ENCODE measurements at places on chromosomes 1 and 21.

DNA sequence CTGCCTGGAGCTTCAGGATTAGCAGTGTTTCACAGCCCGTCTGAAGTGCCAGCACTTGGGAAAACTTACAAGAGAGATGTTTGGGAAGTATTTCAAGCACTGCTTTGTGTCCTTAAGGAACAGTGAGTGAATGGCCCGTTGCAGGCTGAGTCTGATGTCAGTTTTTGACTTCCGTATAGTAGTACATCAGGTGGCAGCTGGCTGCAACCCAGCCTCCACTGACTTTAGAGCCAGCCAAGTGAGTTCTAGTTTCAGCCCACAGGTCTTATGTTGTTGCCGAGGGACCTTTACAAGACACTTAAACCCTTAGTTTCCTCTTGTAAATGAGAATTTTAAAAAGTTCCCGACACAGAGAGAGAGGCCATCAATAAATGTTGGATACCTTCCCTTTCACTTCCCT is 35.0 kb downstream of the UCK2 start:
- H3K4me3 ChIP-seq, result no peak overlapping the region
- no peak overlapping the region for H3K27ac ChIP-seq
- DNase-seq, result no peak

DNA sequence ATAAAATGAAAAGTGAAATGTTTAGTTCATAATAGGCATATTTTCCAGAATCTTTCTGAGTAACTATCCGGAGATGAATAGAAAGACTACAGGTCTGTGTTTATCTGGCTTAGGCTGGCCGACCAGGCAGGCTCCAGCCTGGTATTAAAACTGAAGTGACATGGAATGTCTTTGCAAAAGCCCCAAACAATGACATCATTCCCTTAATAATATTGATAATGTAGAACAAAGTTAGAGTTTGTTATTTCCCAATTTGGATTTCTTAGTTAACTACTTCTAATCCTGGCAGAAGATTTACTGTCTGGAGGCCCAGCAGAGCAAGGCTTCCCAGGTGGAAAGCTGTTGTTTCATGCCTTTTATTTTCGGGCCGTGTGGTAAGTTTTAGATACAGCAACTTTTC is 207.7 kb downstream of the GREM2 start:
- peaks cover 47% of the 10 kb centered on the region for H3K4me1 ChIP-seq
- peak overlapping the region; percentile 36 for H3K27ac ChIP-seq
- peak; percentile 43 for DNase-seq
- H3K4me3 ChIP-seq, result no peak overlapping the region

DNA sequence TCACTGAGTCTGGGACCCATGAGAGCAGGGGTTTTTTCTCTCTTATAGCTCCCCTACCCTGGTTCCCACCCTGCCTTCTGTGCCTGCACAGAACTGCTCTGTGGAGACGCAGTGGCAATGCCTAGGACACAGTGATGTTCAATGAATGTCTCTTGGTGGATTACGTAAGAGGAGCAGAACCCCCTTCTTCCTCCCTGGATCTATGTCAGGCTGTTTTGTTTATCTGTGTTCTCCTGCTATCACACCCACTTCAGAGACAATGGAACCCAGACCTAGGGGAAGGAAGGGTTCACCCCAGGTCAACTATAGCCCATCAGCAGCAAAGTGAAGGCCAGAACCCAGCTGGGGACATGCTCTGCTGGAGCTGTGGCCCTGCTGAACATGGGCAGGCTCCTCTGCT is 2.0 kb downstream of the HPCAL4 start:
- no peaks in the 10 kb centered on the region for H3K4me1 ChIP-seq
- H3K36me3 ChIP-seq, result no peaks in the 10 kb centered on the region
- no peak overlapping the region for H3K27ac ChIP-seq
- no peak for DNase-seq
- peaks cover 89% of the 10 kb centered on the region for H3K27me3 ChIP-seq

DNA sequence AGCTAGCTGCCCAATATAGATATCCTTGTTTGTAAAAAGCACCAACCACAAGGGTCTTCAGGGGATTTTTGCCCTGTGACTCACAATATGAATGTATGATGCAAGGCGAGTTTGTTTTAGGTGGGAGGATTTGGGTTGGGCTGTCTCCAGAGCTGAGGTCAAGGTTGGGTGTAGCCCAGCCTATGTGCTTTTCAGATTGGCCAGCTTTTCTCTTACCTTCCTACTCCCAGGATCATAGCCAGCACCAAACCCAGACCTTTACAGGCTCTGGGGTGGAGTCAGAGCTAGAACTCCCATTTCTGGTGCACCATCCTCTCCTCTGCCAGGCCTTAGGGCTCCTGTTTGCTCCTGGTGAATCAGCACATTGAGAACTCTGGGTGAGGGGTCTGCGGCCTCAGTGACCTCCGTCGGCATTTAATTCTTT is 55.6 kb upstream of the GCLM start:
- peak; percentile 58 for DNase-seq
- no peaks in the 10 kb centered on the region for H3K36me3 ChIP-seq
- peaks cover 33% of the 10 kb centered on the region for H3K4me1 ChIP-seq

GRCh38 chr1:87007323-87007722 is 92.9 kb downstream of the HS2ST1 start:
- no peaks in the 10 kb centered on the region for H3K4me1 ChIP-seq
- H3K36me3 ChIP-seq, result no peaks in the 10 kb centered on the region
- no peak overlapping the region for H3K27ac ChIP-seq
- no peaks in the 10 kb centered on the region for H3K27me3 ChIP-seq
- H3K4me3 ChIP-seq, result no peak overlapping the region

GRCh38 chr1:201468501-201468843 is 516 bp downstream of the PHLDA3 start:
- peak overlapping the region; percentile 77 for H3K27ac ChIP-seq
- DNase-seq, result peak; percentile 66
- H3K4me1 ChIP-seq, result peaks cover 14% of the 10 kb centered on the region
- H3K36me3 ChIP-seq, result peaks cover 22% of the 10 kb centered on the region
- peak overlapping the region; percentile 100 for H3K4me3 ChIP-seq
- no peaks in the 10 kb centered on the region for H3K27me3 ChIP-seq

- H3K27me3 ChIP-seq, result no peaks in the 10 kb centered on the region
- peak overlapping the region; percentile 56 for H3K27ac ChIP-seq
- H3K4me3 ChIP-seq, result 0 out of 2 replicates have a peak overlapping the region, but pooled peaks have one; percentile 5
Measured at GRCh38 chr1:199122532-199123311, 483.9 kb downstream of the PTPRC start.

- H3K4me1 ChIP-seq, result peaks cover 6% of the 10 kb centered on the region
- peak overlapping the region; percentile 87 for H3K27ac ChIP-seq
- no peaks in the 10 kb centered on the region for H3K27me3 ChIP-seq
- peak overlapping the region; percentile 93 for H3K4me3 ChIP-seq
- H3K36me3 ChIP-seq, result no peaks in the 10 kb centered on the region
- no peak for DNase-seq
Measured at GRCh38 chr1:150234309-150234565, 1.7 kb downstream of the ANP32E start.

DNA sequence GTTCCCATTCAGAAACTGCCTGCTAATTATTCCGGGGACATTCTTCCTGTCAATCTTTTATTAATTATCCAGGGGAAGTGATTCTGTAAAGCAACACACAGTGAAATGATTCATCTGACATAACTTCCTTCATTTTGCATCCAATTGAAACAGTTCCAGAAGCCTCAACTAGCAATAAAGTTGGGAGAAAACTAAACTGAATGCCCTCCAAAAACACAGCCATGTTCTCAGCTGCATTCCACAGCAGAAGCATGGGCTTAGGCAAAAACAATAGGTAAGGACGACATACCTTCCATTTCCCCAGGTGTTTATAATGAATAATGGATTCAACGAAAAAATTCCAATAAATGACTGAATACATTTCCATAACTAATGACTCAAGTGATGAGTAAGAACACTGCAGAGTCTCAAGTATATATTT is 36.9 kb upstream of the TARBP1 start:
- peak overlapping the region; percentile 75 for H3K27ac ChIP-seq
- DNase-seq, result peak; percentile 82
- no peaks in the 10 kb centered on the region for H3K27me3 ChIP-seq
- H3K4me3 ChIP-seq, result no peak overlapping the region

GRCh38 chr1:189434461-189434860 is 1043.2 kb downstream of the BRINP3 start:
- no peak overlapping the region for H3K27ac ChIP-seq
- no peak for DNase-seq
- no peaks in the 10 kb centered on the region for H3K4me1 ChIP-seq
- no peaks in the 10 kb centered on the region for H3K36me3 ChIP-seq
- no peak overlapping the region for H3K4me3 ChIP-seq

GRCh38 chr1:220031287-220031686 is 15.0 kb downstream of the EPRS1 start:
- H3K27ac ChIP-seq, result no peak overlapping the region
- H3K4me1 ChIP-seq, result no peaks in the 10 kb centered on the region
- no peak overlapping the region for H3K4me3 ChIP-seq
- no peak for DNase-seq
- peaks cover 80% of the 10 kb centered on the region for H3K36me3 ChIP-seq

- DNase-seq, result peak; percentile 15
- no peak overlapping the region for H3K27ac ChIP-seq
- H3K27me3 ChIP-seq, result no peaks in the 10 kb centered on the region
- H3K4me1 ChIP-seq, result peaks cover 22% of the 10 kb centered on the region
- no peak overlapping the region for H3K4me3 ChIP-seq
Measured at GRCh38 chr1:203148127-203148526, 20.6 kb downstream of the ADORA1 start.

- peaks cover 24% of the 10 kb centered on the region for H3K4me1 ChIP-seq
- H3K27me3 ChIP-seq, result no peaks in the 10 kb centered on the region
- H3K36me3 ChIP-seq, result no peaks in the 10 kb centered on the region
- H3K4me3 ChIP-seq, result no peak overlapping the region
- peak; percentile 38 for DNase-seq
Measured at GRCh38 chr1:102861247-102861646, 247.1 kb downstream of the COL11A1 start.

DNA sequence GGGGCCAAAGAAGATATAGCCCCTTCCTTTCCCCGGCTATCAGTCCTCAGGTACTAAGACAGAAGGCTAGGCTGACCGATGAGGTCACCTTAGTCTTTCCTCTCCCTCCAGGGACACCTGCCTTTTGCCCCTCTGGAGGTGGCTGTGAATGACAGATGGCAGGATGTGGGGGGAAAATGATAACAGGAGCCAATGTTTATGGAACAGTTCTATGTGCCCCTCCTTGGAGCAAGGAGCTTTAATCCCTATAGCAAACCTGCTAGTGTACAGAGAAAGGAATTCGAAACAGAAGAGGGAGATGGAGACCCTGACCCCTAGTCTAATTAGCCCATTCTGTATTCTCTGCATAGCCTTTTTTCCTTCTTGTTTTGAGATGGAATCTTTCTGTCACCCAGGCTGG is 28.1 kb downstream of the SERINC2 start:
- H3K4me3 ChIP-seq, result no peak overlapping the region
- DNase-seq, result no peak
- no peaks in the 10 kb centered on the region for H3K36me3 ChIP-seq
- no peaks in the 10 kb centered on the region for H3K4me1 ChIP-seq

DNA sequence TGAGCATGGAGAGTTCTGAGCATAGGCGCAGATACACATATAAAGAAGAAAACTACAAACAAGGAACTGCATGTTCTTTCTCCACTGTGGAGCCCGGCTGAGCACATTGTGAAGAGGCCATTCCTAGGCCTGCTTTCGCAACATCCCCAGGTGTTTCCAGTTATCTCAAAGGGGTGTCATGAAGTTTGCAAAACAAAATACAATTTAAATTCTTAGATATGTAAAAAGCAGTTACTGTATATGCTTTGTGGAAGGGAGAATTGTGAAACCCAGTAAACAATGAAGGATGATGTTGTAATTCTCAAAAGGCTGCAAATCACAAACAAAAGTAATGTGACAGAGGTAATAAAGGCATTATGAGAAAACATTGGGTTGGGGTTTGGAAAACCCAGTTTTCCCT is 98.6 kb upstream of the ZNF644 start:
- no peak overlapping the region for H3K27ac ChIP-seq
- no peaks in the 10 kb centered on the region for H3K27me3 ChIP-seq
- no peaks in the 10 kb centered on the region for H3K36me3 ChIP-seq
- H3K4me3 ChIP-seq, result no peak overlapping the region
- no peaks in the 10 kb centered on the region for H3K4me1 ChIP-seq
- DNase-seq, result no peak
